Peyer's patch (tissue), 4 donors: ENCODE measurements at places on chromosomes 7 and 10.

DNA sequence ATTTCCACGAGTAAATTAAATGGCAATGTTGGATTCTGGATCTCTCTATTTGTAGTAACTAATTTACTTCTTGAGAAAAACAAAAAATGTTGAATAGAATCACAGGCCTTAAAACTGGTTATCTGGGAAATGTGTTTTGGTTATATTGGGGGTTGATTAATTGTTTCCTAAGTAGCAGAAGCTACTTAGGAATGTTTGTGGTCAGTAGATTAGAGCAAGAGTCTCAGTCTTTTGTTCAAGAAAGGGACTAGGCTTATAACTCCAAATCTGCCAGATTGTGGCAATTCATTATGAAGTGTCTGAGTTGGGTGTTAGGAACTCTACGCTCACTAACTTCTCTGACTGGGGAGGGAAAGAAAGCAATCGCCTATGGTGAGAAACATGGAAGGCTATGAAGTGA lies 244.3 kb upstream of the PHYHIPL start:
- no peak for DNase-seq

GRCh38 chr7:89283302-89283701 lies 487.8 kb upstream of the TEX47 start:
- no peak for DNase-seq

DNA sequence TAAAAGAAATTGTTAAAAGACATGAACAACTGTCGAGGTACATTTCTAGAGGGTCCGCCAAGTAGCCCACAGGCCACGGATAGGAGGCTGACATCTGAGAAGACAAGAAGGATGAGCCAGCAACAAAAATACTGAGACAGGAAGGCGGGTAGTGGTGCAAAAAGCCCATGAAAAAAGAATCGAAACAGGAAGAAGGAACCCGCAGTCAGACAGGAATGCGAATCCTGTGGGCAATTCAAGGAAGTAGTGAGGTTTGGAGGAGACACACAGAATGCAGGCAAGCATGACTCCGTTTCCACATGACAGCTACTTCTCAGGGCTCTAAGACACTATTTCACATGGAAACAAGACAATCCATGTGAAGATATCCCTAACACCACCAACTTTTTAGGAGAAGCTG lies 125.2 kb downstream of the DOCK4 start:
- peak; percentile 29 for DNase-seq

DNA sequence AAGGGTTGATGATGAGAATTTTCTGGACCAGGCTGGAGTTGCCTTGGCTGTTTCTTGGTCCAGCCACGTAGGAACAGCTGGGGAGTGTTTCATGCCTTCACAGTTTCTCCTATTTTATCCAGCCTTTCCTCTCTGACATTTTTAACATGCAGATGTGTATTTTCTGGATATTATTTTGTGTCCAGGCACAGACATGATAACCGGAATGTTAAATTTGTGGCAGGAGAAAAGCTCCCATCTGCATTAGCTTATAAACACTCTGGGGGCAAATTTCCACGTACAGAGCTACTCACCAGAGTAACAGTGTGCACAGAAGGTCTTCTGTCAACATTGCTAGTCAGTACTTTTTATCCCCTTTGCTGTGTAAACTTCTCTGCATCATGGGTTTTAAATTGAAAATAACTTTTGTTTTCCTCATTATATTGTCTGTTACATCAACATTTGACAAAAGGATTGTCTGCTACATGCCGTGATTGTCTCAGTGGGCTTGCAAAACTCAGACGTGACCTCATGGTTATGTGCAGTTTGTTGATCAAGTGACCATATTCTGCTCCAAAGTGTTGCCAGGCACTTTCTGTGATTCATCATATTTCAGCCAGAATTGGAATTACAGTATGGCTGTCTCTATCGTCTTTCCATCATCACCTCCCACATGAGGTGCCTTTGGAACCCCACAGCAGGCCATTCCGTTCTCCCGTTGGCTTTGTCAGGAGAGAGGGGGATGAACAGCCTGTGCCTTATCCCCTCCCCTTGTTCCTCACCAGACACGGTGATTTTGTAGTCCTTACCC lies 41.4 kb downstream of the INSYN2A start:
- no peak for DNase-seq

GRCh38 chr7:106155027-106155426 lies 42.9 kb upstream of the SYPL1 start:
- DNase-seq = no peak
